T-helper 2 cell (primary cell): ENCODE measurements at places on chromosomes 4 and X.

DNA sequence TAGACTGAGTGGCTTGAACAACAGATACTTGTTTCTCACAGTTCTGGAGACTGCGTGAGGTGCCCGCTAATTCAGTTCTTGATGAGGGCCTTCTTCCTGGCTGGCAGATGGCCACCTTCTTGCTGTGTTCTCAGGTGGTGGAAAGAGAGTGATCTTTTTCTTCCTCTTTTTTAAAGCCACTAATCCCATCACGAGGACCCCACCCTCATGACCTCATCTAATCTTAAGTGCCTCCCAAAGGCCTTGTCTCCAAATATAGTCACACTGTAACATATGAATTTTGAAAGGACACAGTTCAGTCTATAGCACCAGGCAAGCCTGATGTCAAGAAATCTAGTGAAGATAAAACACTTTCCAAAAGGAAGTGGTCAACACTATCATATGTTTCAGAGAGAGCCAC is 12.4 kb downstream of the VAMP7 start:
- DNase-seq: no peak

DNA sequence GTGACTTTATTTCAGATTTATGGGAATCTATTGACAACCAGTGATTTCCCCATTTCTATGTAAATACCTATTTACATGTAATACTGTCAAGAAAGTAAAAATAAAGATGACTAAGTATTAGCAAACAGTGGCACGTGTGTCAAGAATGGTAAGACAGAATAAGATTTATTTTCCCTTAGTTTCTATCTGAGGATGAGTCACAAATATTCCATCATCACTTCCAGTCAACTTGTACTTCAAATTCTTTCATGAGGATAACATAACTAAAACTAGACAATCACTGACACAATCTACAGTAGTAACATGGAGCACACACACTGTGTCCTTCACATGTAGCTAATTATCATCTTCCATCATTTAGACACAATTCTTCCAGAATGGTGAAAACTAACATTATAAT is 625.3 kb upstream of the PCDH7 start:
- no peak for DNase-seq

DNA sequence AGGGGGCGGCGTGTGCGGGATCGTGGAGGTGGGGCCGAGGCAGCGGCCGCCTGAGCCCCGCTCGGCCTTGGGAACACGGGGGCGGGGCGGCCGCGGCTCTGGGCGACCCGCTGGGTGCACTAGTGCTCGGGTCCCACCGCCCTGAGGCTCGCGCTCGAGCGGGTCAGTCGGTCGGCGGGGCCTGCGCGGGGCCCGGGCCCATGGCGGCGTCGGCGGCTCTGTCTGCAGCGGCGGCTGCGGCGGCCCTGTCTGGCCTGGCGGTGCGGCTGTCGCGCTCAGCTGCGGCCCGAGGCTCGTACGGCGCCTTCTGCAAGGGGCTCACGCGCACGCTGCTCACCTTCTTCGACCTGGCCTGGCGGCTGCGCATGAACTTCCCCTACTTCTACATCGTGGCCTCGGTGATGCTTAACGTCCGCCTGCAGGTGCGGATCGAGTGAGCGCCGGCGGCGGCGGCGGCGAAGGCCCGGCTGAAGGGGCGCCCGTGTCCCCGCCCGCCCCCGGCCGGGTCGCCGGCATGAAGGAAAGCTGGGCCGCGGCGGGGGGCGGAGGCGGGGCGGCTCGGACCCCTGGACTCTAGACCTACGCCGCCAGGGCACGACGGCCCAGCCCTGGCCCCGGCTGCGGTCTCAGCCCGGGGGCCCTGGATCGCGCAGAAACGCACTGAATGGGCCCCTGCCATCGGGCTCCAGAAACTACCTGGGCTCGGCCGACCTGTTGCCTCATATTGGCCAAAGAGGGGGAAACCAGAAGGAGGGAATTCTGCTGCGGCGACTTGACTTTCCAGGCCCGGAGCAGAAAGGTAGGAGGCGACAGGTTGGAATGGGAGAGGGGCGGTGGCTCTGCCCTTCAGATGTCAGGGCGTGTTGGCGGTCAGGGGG is at the start of gene SMIM10L2A:
Gene SMIM10L2A (plus strand): TSS at position 13 of the 878 bp plus-strand sequence. CDS start 188 bp downstream, at position 201.
- no peak for DNase-seq

DNA sequence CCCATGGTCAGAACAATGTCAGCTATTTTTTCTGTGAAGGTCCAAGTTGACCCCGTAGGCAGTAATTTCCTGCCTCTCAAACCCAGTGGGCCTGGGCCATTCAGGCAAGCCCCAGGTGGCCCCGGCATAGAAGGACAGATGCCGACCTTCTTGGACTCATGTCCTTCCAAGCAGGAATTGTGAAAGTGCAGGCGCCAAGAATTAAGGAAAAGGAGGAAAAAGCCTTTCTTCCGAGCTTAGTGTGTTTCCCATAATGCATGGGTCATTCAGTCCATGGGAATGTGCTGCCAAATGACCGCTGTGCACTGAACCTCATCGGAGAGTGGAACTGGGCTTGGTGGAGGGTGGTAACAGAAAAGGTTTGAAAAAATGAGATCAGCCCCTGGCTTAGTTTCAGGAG is 196.5 kb upstream of the HS3ST1 start:
- no peak for DNase-seq

DNA sequence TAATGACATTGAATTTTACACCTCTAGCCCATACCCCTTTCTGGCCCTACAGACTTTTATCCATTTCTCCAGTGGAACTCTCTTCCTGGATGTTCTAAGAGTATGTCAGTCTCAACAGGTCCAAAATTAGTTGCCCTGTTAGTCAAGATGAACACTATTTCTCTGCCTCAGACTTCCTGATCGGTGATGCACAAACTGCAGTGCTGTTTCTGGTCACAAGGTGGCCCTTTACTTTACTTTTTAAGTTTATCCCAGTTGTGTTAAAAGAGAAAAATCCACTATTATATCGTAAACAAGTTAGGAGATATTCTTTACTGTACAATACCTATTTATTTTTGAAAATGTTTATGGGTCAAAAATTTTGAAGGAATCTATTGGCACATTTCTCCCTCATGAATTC is 13.1 kb downstream of the TCEAL7 start:
- no peak for DNase-seq
